ENCODE measurements at places on chromosomes 12 and 14.

DNA sequence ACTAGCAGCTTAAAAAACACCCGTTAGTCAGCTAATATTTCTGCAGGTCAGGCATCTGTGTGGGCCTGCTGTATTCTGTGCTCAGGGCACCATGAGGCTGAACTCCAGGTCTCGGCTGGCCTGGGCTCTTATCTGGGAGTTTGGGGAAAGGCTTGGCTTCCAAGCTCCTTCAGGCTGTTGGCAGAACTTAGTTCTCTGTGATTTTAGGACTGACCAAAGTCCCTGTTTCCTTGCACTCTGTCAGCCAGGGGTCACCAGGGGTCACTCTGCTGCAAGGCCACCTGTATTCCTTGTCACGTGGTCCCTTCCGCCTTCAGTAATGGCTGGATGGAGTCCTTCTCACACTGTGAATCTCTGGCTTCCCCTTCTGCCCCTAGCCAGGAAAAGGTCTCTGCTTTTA, 586.4 kb downstream of the AACS start:
- DNase-seq: no peak

DNA sequence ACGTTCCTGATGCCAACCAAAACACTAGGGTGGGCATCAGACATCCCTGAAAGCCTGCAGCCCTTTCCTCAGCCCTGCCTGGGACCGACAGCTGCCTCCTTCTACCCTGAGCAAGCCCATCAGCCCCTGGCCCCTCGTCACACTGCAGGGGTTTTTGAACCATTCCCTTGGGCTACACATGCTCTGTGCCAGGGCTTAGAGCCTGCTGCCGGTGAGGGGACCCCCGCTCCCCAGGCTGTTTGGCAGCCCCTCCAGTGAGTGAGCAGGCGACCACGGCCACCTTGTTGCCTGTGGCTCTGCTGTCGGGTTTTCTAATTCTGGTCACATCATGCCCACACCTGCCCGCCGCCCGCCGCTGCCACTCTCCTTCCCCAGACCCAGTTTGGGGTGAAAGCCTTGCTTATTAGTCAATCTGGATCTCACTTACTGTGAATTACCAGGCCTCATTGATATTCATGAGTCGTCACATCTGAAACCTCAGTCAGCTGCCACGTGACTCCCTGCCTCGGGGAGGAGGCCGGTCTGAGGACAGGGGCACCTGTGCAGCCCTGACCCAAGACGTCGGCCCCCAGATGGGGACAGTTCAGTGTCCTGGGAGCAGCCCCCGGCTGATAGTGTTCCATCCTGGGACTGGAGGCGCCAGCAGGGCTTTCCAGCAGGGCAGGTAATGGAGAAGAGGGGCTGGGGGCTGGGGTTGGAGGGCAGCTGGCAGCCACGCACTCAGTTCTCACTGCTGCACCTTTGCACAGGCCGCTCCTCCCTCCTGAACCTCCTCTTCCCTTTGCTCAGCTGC, 163.0 kb downstream of the RBM19 start:
- DNase-seq: no peak

DNA sequence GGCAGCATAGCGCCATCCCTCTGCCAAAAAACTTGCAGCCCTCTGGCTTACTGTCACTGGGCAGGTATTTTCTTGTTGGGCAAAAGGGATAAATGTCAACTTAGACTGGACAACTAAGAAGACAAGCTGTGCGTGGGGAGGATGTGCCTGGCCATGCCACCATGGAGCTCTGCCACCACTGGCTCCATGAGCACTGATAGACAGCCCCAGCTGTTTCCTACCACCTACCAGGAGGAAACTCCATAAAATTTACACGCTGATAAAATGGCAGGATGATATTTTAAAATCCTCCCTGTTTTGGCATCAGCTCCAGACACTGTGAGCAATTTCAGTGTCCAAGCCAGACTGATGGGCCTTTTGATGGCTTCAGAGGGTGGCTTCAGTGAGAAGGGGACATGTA, 7.1 kb upstream of the GALNT16 start:
- DNase-seq: no peak

- DNase-seq: no peak
These were observed at the start of gene JDP2 for GRCh38 chr14:75427482-75428229. TSS of gene JDP2 (plus strand) at chr14:75428022. CDS start at chr14:75437921, 9,899 bp downstream.

GRCh38 chr14:103330536-103330935, 3.5 kb upstream of the EIF5 start:
- no peak for DNase-seq

DNA sequence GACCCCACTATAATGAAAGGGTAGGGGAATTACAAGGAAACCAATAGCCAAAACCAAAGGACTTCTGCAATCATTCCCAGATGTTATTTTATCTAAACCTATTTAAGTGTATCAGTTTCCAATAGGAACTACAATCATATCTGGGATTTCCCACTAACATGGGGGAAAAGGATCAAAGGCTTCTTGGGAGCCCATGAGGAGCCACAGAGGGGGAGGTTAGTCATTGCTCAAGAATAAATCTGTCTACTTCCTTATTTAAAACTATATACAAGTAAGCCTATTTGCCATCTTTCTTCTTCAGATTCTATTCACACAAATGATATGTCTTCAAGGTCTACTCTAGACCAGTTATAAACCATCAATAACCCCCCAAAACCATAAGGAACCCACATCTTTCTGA, 33.1 kb downstream of the FGD6 start:
- no peak for DNase-seq

GRCh38 chr12:32617534-32617933, 61.6 kb upstream of the DNM1L start:
- no peak for DNase-seq

DNA sequence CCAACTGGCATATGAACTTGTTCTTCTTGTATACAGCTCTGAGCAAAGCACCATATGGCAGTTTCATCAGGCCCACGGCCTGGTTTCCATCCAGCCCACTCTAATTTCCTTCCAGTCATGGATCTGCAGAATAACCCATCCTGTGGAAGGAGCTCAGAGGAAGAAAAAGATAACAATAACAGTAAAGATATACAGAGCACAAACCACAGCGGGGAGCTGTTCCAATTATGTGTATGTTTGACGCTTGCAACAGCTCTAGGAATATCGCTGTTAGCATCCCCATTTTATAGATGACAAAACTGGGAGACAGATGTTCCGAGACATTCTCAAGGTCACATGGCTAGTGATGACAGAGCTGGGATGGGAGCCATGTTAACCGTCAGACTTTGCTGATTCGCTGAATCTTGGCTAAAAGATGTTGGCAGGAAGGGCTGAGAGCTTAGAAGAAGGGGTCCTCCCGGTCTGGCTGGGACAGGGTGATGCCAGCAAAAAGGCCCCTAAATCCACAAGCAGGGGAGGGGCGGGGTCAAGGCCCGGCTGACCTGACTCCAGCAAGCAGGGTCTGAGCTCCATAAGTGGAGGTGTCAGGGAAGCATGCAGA, 34.4 kb upstream of the CIPC start:
- no peak for DNase-seq

DNA sequence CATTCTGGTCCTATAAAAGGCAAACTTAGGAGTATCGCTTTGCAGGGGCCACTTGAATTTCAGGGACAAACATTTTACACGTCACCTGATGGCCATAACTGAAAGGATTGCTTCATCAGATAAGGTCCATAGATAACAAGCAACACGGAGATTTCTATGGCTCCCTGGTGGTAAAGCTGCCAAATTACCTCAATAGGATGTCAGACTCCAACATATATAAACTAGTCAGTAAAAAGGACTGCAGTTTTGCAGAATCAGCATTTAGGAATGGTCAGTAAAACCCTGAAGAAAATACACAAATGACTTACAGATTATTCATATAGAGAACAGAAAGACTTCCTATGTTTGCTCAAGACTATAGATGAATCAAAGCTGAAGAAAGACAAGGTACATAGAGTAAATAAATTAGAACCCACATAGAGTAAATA, 66.1 kb upstream of the GRIP1 start:
- no peak for DNase-seq

- DNase-seq: no peak
These were observed 123.3 kb downstream of the SLC38A6 start for GRCh38 chr14:61104358-61104757.

GRCh38 chr12:89469361-89469760, 55.2 kb downstream of the GALNT4 start:
- no peak for DNase-seq

GRCh38 chr14:64467101-64467500, 1.8 kb downstream of the AKAP5 start:
- no peak for DNase-seq

GRCh38 chr12:48331399-48331798, 19.3 kb downstream of the ZNF641 start:
- no peak for DNase-seq

DNA sequence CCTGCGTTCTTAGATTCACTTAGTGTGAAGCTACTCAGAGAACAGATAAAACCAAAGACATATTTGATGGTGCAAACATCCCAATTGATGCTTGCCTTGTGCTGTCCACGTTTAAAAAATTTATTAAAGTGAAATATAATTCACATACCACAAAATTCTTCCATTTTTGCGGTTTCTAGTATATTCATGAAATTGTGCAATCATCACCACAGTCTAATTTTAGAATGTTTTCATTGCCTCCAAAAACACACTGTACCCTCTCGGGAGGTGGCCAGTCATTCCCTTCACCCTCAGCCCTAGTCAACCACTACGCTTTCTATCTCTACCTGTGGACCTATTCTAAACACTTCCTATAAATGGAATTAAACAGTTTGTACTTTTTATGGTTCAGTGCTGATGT, 1109.2 kb downstream of the FLRT2 start:
- DNase-seq: no peak

- no peak for DNase-seq
These were observed 153.1 kb upstream of the FRMD6 start for GRCh38 chr14:51498411-51499227.

GRCh38 chr12:130299574-130299973, 38.1 kb upstream of the PIWIL1 start:
- no peak for DNase-seq
